Stimulated activated CD8-positive, alpha-beta memory T cell treated with anti-CD3 and anti-CD28 coated beads, Interleukin-7, amount 100 ng/mL, for 1 hour (primary cell): ENCODE measurements at places on chromosomes 2 and 18.

- no peak for DNase-seq
Observed at GRCh38 chr2:239912938-239913635, 112.1 kb downstream of the NDUFA10 start.

- DNase-seq = no peak
Observed at GRCh38 chr2:85915606-85916303, 27.0 kb upstream of the ST3GAL5 start.

DNA sequence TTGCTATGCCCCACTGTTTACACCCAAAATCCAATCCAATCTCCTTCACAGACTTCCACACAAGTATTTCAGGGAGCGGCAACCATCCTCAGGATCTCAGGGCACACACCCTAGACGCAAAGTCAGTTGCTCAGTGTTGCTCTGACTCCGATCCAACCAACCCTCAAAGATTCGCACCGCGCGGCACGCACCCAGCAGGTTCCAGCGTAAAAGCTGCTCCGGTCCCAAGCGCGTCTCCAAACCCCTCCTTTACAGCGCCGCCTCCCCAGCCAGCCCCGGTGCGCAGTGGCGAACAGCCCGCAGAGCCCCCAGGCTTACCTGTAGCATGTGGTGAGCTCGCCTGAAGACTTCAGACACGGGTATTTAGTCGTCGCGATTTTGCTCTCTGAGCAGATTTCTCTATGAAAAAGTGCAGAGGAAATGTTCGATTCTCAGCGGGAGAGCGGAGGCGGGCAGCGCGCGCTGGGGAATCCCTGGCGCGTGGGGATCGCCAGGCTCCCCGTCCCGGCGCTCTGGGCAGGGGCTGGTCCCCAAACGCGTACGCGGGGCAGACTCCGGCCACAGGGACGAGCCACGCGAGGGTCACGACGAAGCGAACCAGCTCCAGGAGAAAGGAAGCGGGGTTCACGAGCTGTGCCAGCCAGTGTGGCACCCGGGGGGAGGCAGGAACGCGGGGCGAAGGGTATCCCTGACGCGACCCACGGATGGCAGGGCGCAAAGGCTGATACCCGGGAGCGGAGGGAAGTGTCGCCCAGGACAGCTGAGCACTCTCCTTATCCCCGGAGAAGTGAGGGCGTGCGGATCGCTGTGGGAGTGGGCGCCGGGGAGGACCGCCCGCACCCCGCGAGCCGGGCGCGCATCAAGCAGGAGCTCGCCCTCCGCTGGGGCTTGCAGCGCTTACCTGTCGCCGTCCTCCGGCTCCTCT, 650 bp downstream of the CCBE1 start:
- no peak for DNase-seq

GRCh38 chr2:154699575-154699930, 1.1 kb downstream of the KCNJ3 start:
- no peak for DNase-seq

DNA sequence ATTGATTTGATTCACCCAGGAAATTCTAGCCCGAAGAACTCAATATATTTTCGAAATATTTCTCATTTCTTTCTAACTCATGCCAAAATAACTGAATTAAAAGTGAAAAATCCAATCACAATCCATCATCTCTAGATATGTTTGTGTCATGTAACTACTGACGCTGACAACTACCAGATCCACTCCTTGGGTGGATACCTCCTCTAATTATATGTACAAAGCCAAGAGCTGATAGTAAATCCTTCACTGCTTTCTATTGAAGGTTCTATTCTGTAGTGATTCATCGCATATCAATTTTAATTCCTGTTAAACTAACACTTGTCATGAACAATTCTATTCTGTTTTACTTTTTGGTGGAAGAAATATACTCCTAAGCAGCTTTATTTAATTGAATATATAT, 1056.6 kb upstream of the NXPH2 start:
- DNase-seq = no peak

DNA sequence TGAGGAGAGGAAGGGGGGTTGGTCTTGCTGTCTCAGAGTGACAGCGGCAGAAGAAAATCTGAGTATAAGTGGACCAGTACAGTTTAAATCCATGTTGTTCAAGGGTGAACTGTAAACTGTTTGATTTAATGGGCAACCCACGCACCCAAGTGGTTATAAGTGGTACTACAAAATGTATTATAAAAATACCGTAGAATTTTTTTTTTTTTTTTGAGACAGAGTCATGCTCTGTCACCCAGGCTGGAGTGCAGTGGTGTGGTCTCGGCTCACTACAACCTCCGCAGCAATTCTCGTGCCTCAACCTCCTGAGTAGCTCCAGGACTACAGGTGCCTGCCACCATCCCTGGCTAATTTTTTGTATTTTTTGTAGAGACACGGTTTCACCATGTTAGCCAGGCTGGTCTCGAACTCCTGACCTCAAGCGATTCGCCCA, 2.1 kb upstream of the CHCHD5 start:
- DNase-seq = no peak

GRCh38 chr2:168348076-168348475, 100.7 kb upstream of the STK39 start:
- no peak for DNase-seq

GRCh38 chr2:136072621-136073020, 45.3 kb downstream of the CXCR4 start:
- no peak for DNase-seq

GRCh38 chr18:24494586-24494985, 34.1 kb downstream of the HRH4 start:
- no peak for DNase-seq

- DNase-seq = no peak
Observed at GRCh38 chr2:11121099-11121822, 34.0 kb upstream of the SLC66A3 start.

DNA sequence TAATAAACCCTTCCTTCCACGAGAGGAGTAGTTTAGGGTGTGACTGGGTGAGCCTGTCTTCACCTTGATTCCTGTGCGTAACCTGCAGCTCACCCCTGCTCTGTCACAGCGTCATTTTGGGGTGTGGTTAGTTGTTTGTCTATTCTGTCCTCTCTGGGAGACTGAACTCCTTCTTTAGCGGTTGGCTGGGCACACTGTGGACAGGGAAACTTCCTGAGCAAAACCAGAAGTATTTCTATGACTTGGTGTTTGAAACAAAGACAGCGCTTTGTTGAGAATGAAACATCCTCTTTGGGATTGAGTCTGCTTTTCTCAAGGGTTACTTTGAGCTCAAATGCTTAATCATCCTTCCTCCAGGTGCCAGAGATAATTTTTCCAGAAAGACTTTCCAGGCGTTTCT, 270.7 kb downstream of the HRH4 start:
- no peak for DNase-seq

DNA sequence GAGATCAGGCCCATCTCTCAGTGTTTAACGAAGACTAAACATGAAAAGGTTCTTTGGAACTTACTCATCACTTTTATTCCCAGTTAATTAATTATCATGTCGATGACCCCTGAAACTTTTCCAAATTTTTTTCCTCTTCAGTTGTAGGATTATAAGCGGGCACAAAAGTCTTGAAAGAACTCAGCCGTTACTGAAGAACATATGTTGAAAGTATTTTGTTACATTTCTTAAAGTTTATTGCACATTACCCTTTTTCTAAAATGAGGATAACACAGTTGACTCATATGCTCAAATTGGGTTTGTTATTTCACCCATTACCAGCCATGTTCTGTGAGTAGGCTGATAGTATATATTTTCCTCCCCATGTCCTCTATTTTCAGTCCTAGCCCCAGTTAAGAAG, 75.9 kb upstream of the COL3A1 start:
- no peak for DNase-seq

DNA sequence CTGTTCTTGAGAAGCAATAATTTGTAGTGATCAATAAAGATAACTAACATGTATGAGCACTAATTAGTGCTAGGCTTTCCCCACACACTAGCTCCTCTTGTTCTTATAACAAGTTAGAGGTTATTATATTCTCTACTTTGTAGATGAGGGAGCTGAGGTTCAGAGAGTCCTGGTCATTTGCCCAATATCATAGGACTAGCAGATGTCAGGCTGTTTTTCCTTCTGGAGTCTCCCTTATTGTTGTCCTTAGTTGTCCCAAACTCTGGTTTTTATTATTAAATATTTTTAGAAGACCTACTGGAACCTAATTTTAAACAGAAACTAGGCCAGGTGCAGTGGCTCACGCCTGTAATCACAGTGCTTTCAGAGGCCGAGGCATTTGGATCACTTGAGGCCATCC, 16.5 kb upstream of the TTC39C start:
- no peak for DNase-seq

- DNase-seq = no peak
Observed at GRCh38 chr2:73987109-73987947, 2.6 kb downstream of the TET3 start.

DNA sequence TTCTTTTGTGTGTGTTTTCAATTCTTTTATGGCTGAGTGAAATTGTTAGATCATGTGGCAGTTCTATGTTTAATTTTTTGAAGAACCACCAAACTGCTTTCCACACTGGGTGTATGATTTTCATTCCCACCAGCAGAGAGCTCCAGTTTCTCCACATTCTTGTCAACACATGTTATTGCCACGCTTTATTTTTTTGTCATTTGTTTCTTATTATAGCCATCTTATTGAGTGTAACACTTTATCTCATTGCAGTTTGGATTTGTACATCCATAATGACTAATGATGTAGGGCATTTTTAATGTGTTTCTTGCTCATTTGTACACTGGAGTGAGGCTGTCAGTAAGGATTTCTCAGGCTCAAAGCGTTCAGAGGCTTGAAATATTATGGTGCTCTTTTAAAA, 184.2 kb downstream of the PIEZO2 start:
- no peak for DNase-seq

DNA sequence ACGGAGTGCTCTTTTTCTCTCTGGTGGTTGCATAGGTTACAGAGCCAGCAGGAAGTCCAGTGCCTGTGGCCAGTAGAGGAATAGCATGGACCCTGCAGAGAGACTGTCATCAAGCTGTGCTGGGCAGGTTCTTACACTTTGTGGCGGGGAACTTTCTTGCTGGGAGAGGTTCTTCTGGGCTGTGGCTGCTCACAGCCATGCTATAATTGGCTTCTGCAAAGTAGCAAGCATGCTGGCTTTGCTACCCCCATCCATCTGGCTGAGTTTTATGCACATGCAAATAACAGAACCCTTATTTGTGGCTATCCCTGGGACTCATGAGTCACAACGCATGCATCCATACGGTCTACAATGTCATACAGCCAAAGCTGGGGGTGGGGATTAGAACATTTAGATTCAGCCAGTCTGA, 68.9 kb downstream of the PLCL1 start:
- DNase-seq = no peak

GRCh38 chr2:19114754-19115231, 243.6 kb downstream of the OSR1 start:
- no peak for DNase-seq

GRCh38 chr2:74821177-74822126, 12.5 kb upstream of the HK2 start:
- DNase-seq = no peak

GRCh38 chr2:235958931-235959410, 209.2 kb downstream of the GBX2 start:
- no peak for DNase-seq

GRCh38 chr2:166211079-166211478, 83.3 kb upstream of the SCN1A start:
- DNase-seq = no peak

DNA sequence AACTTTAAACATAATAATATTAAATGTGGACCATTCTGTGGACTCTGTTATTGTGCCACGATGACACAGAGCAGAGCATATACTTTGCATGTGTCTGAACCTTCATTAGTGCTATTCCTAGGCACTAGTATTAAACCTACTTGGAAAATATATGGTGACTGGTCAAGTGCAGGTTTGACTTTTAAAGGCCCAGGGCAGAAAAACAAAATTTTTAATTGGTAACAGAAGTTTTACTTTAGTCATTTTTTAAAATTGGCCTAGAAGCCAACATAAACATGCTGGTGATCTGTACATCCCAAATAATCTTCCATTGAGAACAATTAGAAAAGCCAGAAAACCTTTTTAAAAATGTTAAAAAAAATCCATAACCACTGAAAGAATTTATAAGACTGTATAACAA, 16.6 kb downstream of the LDAH start:
- DNase-seq = no peak

GRCh38 chr18:49934457-49934856, 121.1 kb upstream of the ACAA2 start:
- no peak for DNase-seq

DNA sequence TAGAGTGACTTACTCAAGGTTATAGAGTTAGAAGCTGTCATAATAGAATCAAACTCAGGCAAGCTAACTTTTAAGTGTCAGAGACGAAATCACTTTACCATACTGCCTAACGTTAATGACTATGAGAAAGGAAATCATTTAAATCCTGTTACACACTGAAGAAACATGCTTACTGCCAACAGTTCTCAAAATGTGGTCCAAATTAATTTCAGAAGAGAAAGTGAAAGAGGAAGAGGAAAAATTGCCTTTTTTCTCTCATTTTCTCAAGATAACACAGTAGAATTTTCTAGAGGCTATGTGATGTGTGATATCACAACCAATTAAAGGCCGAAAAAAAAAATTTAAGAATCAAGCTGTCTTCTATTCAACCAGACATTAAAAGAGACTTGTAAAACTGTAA, 1362.7 kb upstream of the CHAC2 start:
- no peak for DNase-seq

DNA sequence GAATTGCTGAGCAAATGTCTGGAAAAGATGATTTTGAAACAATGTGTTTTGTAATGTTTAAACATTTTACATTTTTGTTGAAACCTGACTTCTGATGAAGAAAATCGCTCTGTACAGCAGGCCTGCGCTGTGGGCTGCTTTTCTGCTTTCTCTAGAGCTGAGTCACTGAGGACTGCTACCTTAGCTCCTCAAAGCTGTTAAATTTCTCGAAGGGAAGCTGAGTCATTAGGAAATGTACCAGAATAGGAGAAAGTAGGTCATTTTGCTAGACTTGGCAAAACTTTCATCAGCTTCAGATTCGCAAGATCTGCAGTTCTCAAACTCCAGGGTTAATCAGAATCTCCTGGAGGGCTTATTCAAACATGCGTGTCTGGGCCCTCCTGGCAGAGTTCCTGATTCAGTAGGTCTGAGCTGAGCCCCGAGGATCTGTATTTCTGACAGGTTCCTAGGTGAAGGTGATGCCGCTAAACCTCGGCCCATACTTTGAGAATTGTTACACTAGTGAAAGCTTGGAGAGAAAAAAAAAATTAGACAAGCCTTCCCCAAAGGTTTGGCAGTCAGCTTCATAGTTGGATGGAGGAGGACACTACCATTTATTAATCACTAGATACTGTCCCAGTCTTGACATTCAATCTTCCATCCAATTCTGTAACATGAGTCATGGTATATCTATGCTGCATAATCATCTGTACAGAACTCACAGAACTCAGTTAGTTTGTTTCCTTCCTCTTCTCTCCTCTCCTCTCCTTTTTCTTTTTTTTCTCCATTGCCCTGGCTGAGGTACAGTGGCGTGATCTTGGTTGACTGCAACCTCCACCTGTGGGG, 297.6 kb downstream of the PARD3B start:
- no peak for DNase-seq

- DNase-seq = no peak
Observed at GRCh38 chr2:28054916-28055315, 164.4 kb downstream of the BABAM2 start.

- no peak for DNase-seq
Observed at GRCh38 chr2:86037141-86037794, 68.4 kb downstream of the POLR1A start.
